Activated CD4-positive, CD25-positive, alpha-beta regulatory T cell (primary cell): ENCODE measurements at places on chromosomes 1 and 21.

DNA sequence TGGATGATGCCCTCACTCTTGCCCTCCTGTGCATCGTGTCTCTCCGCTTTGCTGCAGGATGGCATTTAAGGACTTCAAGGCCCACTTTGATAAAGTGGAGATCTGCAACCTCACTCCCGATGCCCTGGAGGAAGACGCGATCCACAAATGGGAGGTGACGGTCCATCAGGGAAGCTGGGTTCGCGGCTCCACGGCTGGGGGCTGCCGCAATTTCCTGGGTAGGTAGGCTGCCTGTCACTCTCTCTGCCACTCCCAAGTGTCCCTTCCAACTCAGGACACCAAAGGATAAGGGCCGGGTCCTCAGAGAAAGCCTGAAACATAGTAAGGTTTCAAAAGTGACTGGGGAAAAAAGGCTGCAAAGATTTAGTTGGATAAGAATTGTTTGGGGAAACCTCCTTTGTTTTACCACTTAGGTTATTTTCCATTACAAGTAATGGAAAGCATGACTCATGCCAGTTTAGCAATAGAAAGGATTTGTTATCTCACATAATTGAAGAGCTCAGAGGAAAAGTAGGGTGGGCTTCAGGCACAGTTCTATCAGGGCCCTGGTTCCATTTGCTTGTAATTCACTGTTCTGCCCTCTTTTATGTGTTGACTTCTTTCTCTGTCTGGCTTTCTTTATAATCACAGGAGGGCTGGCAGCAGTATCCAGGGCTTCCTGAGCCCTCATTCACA is 31.9 kb downstream of the CAPN9 start:
- no peak for DNase-seq

DNA sequence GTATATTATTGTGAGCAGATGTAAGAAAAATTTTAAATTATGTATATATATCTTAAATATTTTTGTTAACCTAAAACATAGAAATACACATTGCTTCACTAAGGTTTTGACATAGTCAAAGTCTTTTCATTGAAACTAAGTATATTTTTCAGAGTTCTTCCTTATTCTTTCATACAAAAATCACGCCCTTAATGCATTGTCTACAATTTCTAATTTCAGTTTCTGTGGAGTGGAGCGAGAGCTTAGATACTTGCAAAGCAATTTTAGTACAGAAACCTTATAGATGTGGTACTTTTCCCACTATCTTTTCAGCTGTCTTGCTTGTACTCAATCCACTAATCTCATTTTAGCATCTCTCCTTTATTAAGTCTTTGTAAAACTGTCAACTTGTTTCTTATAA is 63.2 kb downstream of the CD58 start:
- DNase-seq = no peak

- DNase-seq = no peak
These were observed 23.2 kb downstream of the CDC73 start for GRCh38 chr1:193144999-193145398.

- DNase-seq = peak; percentile 17
These were observed 22.6 kb downstream of the ETNK2 start for GRCh38 chr1:204128964-204129896.

DNA sequence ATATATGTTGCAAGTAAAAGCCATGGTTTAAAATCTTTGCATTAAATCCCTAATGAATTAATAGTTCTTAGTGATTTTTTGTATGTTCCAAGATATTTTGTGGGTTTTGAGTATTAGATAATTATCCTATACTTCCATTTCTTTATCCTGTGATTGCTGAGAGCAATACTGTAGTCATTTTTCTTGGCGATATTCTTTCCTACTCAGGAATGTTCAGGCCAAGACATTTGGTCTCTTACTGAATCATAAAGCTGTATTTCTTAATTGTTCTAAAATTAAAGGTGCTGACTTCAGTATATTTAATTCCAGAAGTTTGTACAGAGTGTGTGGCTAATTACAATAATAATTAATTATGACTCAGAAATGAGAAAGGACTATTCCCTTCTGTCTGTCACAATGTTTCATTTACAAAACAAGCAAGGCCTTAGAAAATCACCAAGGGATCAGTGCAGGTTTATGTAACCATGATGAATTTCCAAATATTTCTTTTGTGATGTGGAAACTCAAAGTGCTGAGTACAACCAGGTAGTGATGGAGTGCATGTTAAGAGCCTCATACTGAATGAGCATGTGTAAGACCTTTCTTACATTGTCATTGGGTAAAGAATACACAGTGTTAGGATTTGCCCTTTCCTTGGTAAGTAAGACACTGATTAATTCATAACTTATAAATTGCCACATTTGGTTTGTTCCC is 161.2 kb downstream of the HMCN1 start:
- no peak for DNase-seq

DNA sequence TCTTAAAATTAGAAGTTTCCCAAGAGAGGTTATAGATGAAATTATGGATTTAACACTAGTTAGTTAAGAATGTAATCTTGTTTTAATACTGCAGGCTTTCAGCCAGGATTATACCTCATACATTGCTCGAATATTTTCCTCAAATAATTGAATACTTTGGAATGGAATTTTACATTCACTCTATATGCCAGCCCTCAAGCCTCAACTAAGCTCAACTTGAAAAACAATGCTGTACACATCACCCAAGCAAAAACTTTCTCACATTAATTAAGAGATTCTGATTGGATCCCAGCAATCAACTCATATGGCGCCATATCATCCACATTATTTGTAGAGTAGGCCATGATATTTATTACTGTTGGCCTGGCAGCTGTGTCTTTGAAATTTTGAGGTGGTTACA is 710.7 kb upstream of the ADAMTS5 start:
- no peak for DNase-seq

DNA sequence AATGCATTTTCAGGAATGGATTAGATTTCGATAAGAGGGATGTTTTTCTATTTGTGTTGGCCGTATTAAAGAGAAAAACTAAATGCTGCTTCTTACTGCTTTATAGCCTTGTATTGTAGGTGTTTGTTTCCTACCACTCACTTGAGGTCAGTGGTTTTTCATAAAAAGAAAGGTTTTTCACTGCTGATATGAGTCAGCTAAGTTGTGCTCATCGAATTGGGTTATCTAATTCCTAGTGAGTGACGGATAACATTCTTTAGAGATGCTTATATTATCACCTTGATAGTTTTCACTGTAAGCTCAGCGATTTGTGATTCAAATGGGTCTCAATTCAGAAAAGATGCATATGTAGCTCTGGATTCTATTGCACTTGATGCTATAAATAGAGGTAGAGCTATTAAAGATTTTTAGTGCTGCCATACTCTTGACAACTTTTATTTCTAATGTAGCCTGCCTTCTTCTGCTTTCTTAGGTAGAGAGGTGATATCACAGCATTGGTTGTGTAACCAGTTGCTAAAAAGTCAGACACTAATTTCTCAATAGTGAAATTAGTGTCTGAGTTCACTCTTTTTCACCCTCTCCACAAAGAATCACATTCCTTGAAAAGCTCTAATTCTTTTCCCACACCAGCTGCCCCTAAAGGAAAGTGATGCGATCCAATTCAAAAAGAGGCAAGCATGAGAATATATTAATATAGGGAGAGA is 180.0 kb downstream of the RASAL2 start:
- no peak for DNase-seq

- DNase-seq = no peak
These were observed 19.5 kb upstream of the COL6A2 start for GRCh38 chr21:46078322-46078977.

DNA sequence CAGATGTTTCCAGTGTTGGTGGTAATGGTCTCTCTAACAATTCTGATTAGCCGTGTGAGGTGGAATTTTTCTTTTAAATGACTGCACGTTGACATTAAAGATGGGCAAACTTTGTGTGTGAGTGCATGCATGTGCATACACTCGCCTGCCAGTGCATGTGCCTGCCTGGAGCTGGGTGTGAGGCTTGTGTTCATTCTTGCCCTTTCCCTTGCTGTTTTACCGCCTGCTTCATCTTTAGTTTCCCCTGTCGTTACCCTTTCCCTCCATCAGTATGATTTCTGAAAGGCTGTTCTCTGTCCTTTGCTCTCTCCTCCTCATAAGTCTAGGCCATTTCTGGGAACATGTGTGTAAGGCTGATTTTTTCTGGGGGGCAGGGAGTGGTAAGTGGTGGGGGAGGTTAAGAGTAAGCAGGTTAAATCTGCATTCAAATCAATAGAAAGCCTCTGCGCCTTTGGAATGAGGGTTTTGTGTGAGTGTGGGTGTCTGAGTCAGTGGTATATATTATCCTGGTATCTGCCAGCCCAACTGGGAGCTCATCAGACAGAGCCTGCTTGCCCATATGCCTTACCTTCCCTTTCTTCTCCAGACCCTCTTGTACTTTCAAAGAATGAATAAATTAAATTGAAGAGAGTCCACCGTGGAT is 112.5 kb downstream of the PBX1 start:
- DNase-seq = no peak

- no peak for DNase-seq
These were observed 73.5 kb upstream of the NGF start for GRCh38 chr1:115411371-115412063.

- no peak for DNase-seq
These were observed 700 bp upstream of the KMO start for GRCh38 chr1:241531195-241532161.

DNA sequence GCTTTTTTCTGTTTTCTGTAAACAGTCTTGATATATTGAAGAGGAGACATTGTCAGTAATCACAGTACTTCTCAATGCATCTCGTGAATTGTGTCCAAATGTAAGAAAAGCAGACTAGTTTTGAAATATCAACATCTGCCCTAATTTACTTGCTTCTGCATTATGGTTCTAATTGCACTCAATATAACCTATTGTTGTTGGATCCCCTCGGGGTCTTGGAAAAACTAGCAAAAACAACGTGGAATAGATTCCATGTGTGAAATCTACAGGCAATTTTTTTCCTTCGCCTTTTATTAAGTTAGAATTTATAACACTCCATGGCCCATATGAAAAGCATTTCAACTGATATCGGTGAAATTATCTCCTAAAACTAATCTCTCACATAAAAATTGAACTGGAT is 236.5 kb downstream of the TTLL7 start:
- no peak for DNase-seq

- DNase-seq = no peak
These were observed 8.3 kb downstream of the IL24 start for GRCh38 chr1:206905295-206906164.

DNA sequence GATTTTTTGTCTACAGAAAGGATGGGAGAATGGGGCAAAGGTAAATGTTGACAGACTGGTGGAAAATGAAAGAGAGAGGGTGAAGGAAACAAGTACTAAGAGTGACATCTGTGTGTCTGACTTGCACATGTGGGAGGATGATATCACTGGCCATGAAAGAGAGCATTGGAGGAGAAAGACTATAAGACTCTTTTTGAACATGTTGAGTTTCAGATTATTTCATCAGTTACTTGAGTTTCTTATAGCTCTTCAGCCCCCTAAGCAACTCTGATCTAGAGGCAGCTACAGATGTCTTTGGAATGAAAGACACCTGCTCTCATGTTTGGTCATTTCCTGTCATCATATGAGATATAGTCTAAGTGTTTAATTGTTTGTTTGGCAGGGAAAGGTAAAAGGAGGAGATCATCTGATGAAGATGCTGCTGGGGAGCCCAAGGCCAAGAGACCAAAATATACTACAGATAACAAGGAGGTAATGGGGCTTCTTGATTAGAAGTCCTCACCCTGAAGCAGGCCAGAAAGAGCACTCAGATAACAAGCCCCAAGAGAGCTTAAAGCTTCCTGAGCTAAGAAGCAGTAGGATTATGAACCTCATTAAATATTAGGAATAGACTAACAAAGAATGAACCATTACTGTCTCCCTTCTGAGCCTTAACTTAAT is 4.5 kb downstream of the POLR3C start:
- DNase-seq = no peak

- DNase-seq = no peak
These were observed at the start of gene VANGL1 for GRCh38 chr1:115641762-115642167. VANGL1 (plus strand) TSS chr1:115641970; CDS start chr1:115651414, 9,444 bp downstream.

DNA sequence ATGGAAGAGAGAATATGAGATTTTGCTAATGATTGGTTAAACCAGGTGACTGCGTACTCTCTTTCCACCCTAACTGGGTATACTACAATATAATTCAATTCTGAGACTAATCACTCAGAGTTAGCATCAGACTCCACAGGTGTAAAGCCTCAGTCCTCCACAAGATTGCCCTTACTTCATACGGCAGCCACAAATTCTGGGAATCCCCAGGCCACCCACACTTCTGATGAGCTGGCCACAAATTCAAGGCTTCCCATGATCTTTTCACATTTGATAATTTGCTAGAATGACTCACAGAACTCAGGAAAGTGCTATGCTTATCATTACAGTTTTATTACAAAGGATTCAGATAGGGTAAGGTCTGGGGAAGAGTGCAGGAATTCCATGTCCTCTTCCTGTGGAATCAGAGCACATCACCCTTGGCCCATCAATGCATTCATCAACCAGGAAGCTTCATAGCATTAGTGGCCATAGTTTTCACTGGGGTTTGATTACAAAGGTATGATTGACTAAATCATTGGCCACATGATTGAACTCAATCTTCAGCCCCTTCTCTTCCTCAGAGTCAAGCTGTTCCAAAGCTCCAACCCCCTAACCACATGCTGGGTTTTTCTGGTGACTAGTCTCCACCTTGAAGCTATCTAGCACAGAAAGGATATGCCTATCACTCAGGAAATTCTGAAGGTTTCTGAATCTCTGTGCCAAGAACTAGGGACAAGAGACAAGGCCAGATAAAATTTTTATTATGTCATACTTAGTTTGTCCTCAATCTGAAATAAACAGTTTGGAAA is 131.7 kb downstream of the HHIPL2 start:
- DNase-seq = no peak

DNA sequence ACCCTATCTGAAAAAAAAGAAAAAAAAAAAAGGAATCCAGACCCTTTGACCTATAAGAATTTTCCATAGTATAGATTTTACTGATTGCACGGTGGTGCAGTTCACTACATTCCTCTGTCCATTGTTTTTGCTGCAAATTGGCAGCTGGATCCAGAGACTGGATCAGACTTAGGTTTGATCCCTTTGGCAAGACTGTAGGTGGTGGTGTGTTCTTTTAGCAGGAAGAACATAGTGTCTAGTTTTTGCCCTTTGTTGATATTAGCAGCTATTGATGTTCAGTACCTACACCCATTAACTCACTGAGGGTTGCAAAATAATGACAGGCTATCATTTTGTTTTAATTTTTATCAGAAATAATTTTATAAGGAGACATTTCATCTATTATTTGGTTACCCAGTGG is 37.1 kb downstream of the OSBPL9 start:
- DNase-seq = no peak
